ENCODE measurements at places on chromosomes 2 and 18.

- DNase-seq = no peak
Measured at GRCh38 chr18:58992301-58993231, 127.9 kb downstream of the ZNF532 start.

DNA sequence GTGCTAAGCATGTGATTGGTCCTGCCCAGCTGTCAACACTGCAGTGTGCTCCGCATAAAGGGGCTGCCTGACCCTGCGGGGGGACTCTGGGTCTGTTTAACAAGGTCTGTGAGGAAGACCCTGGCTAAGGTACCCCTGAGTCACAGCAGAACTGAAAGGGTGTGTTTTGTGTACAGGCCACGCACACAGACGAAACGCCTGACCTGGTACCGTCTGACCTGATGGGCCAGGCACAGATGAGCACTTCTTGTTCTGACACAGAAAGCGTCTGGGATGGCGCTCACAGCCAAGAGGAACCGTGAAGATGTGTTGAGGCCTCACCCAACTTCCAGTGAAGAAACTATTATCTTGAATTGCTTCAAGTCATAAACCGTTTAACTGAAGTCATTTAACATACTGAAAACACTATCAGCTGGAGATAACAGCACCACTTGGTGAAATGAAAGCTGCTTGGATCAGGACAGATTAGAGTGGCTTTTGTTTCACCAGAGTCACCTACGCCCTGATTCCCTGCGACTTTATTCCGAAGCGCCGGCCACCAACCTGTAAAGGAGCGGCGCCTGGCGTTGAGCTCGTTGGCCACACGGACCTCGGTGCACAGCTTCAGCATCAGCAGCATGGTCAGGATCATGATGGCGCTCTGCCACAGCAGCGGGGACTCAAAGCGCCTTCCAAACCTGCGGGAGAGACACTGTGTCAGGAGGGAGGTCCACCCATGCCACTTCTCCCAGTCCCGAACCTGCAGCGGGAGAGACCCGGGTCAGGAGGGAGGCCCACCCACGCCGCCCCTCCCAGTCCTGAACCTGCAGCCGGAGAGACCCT, 8.5 kb downstream of the SLC66A2 start:
- DNase-seq = no peak

DNA sequence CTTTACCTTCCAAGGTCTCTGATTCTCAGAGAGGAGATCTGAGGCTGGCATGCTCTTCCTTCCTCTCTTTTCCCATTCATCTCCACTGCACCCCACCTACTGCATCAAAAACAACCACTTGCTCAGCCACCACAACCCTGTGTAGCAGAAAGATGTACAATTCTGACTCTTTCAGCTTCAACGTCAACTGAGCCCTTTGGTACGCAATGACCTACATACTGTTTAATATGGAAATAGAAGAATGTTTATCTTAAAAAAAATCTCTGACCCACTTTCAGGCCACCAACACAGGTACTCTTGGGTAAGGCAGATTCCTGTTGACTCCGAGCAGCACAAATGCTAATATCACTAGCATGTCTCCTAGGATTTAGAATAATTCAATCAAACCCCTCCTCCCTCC, 76.2 kb upstream of the AFF3 start:
- DNase-seq = no peak

DNA sequence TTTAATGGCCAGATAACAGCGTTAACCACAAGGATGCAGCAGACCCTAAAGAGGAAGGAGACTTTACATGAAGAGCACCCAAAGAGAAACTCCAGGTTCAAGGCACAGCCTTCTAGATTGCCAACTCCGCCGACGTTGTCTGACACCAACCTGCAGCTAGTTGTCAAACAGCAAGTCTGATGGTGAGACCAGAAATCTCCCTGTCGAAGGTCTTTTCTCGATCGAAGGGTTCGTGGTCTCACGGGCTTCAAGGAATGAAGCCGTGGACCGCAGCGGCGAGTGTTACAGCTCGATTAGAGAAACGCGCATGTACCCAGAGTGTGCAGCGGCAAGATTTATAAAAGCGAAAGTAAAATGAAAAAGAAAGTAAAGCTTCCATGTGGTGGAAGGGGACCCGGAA, 656.3 kb downstream of the XIRP2 start:
- DNase-seq = no peak

- DNase-seq = no peak
Measured at GRCh38 chr2:182866461-182867406, at the start of gene FRZB. Gene FRZB, minus strand, starts transcription at chr2:182866637. Its CDS starts 85 bp downstream, at chr2:182866552.

- DNase-seq = no peak
Measured at GRCh38 chr2:238743243-238744065, 104.4 kb upstream of the TWIST2 start.

- no peak for DNase-seq
Measured at GRCh38 chr2:26581266-26581990, 59.7 kb downstream of the CIB4 start.

DNA sequence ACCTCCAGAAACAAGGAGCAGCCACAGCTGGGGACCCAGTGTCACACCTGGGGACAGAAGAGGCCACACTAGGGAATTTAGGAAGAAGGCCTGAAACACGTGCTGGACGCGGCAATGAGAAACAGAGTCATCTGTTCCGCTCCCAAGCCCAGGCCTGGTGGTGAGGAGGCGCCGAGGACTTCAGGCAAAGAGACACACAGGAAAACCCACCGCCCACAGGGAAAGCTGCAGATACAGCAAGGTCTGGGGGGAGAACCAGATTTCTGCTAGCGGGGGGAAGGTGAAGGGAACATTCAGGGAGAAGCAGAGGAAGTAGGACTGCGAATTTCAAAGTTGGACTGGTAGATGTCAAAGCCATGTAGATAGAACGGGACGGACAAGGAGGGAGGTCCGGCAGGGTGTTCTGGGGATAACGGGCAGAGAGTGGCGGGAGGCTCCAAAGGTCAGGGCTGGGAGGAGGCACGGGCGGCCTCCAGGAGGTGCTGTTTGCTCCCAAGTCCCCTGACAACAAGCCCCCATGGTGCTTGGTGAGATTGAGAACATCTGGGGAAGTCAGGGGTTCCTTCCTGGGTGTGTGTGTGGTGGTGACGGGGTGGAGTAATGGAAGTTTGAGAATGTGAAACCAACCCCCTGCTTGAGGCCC, 351.7 kb upstream of the MYT1L start:
- DNase-seq = no peak

DNA sequence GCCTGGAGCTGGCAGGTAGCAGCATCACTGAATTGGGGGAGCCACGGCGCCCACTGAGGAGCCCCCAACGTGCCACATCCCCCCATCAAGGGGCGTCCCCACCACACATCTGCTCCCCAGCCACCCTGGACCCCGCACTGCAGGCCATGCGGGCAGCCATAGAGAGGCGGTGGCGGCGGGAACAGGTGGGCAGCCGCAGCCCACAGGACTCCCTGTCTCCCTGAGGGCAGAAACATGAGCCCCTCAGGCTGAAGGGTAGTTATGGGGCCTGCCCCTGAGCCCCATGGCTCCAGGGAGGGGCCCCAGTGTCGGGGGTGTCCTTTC, 26.6 kb downstream of the CROCC2 start:
- DNase-seq = no peak

DNA sequence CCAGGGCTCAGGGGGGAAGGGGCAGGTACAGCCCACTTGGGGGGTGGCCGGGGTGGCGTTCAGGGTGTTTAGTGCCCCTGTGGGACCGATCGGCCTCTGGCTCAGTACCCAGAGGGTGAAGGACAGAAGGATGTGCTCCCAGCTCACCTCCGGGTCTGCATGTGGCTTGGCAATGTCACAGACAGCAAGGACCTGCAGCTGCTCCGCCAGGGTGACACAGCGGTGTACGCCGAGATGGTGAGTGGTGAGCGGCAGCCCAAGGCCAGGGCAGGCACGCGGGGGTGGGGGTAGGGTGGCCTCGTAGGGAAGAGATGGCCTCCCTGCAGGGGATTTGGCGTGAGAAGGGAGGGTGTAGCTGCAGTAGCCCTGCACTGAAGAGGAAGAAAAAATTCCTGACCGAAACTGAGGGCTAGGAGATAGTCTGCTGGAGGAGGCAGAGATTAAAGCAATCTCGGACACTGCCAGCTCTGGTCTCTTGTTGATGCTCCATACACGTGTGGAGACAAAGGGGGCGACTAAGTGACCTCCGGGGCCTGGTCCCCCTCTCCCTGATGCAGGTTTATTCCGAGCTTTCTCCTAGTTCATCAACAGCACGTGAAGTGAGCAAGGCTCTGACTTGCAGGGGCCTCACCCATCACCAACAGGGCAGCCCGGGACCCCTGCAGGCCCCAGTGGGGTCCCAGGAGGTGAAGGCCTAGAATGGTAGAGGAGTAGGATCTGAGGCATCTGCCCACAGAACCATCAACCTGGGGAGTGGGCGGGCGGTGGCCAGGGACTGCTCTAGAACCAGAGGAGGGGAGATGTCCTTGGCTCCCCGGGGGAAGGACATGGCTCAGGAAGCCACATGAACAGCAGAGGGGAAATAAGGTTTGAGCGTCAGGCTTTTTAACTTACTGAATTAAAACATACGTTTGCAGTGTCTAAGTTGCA, 45.4 kb downstream of the FER1L5 start:
- no peak for DNase-seq

DNA sequence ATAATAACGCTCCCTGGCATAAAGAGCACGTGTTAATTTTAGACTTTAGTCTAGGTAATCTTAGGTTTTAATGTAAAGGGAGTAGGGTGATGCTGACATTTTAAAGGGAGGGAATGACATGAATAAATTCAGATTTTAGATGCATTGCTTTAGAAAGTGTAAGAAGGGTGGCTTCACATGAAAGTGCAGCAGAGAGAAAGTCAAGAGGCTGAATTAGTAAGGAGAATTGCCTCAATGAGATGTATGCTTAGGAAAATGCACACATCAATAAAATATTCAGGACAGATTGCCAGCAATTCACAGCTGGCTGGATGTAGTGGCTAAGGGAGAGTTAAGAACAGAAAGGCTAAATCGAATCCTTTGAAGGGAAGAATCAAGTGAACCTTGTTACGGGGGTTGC, 165.5 kb upstream of the CDH19 start:
- no peak for DNase-seq

DNA sequence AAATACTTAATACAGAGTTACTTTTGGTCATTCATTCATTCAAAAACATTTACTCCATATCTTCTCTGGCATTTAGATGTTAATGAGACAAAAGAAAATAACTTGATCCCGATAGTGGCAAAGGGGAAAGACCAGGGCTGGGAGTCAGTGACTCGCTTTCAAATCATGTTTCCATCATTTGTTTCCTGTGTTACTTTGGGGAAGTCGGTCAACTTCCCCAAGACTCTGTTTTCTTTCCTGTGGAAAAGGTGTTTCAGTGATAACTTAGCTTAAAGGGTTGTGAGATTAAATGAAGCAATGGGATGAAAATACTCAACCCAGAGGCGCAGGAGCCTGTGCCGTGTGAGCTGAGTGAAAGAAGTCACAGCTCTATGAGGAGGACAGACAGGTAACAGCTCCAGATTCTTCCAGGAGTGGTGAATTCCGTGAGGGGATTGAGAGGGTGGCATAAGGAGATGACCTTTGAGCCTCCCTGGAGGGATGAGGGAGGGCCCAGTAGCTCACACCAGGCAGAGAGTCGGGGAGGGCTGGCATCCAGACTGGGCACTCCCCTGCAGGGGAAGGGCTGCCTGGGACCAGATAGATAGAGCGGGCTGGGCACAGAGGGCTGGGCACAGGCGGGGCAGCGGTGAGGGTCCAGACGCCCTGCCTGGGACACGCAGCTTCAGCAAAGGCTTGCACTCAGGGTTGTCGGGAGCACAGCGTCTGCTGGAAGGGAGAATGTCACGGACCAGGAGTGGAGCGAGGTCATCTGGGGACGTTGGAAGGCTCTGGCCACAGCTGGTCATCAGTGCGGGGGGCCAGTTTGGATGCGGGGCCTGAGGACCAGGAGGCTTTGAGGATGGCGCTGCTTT, 70.1 kb downstream of the TSHZ1 start:
- no peak for DNase-seq

DNA sequence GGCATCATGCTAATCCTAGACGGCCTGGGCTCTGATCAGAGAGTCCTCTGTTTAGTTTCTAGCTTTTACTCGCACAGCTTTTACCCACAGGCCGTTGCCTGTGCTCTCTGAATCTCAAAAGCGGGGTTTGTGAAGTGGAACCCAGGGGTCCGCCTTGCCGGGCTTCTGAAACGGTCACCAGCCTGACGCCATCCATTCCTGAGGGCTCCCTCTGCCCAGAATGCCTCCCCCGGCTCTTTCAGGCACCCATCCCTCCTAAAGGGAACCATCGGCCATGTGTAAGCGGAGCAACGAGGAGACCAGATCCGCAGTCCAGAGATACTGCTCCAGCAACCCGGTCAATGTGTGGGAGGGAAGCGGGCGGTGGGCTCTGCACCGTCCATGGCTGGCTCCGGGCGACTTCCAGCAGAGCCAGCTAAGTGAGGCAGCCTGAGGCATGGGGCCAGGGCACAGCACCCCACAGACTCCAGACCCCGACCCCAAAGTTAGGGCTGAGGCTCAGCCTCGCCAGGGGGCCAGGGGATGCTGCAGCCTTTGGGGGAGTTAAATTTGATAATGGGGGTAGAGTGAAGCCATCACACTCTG, 28.8 kb downstream of the SALL3 start:
- no peak for DNase-seq

DNA sequence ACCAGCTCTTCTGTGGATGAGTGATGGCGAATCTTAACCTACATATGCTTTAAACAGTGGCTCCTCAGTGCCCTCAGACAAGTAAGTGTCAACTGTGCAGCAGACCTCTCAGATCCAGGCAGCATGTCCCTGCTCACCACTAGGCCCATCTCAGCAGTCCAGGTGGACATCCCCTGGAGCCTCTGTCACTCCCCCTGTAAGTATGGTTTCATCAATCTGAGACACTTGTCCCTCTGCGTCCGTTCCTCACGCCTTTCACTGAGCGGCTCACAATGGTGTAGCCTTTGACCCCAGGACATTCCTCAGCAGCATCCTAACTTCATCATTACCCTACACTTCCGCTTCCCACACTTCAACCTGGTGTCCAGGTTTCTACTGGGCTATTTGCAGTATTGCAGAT, 69.3 kb upstream of the RALBP1 start:
- DNase-seq = no peak

- DNase-seq = no peak
Measured at GRCh38 chr2:109275120-109276012, 146.4 kb downstream of the SH3RF3 start.

- no peak for DNase-seq
Measured at GRCh38 chr2:205642599-205643356, 39.5 kb upstream of the NRP2 start.

DNA sequence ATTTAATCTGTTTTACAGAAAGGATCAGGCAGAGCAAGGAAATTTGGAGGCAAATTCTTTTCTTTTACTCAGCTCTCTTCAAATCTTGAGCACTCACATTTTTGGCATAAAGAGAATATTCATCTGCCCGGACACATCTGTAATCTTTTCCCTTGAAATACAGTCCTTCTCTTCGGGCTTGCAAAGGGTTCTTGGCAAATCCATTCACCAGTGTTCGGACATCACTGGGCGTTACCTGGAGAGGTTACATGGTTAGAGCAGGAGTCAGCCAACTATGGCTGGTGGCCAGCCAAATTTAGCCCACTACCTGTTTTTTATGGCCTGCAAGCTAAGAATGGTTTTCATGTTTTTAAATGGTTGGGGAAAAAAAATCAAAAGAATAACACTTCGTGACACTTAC, 2.1 kb downstream of the PFN4 start:
- no peak for DNase-seq

DNA sequence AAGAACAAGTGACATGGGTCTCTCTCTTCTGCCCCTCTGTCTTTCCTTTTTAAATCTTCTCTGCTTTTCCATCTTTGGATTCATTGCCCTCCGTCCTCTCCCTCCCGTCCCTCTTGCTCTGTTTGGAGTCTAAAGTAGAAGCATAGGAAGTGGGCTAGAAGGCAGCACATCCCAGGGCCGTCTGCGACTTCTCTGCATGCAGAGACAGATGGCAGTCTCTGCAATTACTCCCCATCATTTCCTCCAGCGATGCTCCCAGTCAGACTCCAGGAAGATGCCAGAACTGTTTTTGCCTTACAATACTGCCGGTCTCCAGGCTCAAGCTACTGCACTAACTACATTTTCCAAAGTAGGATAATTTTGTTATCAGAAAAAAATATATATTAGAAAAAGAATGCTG, 35.2 kb upstream of the LPIN2 start:
- DNase-seq = no peak
